ENCODE measurements at places on chromosomes 1 and 21.

- DNase-seq = no peak
Observed at GRCh38 chr1:236990052-236990445, 14.2 kb downstream of the MT1HL1 start.

GRCh38 chr21:29504751-29505321, 206.1 kb downstream of the BACH1 start:
- DNase-seq = no peak

- no peak for DNase-seq
Observed at GRCh38 chr21:33075128-33075527, 5.2 kb downstream of the OLIG1 start.

DNA sequence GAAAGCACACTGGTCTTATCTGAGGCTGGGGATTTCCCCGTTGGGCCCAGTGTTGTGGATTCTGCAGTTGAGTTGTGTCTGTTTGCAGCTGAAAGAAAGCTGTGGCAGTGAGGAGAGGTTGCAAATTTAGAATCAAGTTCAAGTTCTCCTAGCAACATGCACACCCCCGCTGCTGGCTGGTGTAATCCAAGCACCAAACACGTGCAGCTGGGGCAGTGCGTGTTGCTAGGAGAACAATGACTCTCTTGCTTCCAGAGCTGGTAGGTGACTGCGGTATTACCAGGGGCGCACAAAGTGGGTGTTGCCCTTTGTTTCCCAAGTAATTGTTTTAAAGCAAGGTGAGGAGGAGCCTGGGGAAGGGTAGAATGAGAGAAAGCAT, 91.5 kb downstream of the IER5 start:
- DNase-seq = peak; percentile 26

DNA sequence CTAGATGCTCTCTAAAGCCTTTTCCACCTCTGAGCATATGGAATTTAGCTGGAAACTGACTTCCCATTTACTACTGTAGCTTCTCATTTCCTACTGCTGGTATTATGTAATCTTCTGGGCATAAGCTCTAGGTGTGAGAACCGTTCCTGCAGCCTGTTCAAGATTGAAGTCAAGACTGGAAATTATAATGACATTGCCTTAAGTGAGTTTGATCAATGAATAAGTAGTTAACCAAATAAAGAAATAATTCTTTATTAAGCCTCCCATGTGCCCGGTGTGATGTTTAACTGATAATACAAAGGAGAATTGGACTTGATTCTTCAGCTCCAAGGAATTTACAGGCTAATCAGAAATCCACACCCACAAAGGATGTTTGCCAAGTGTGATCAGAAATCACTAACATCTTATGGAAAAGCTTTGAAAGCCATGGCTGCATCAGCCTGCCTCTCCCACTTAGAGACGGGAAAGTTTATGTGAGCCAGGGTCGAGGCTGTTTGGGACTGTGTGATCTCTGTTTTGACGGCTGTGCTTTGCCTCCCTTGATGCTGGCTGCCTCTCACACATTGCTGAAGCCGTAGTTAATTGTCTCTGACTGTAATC, 36.4 kb upstream of the PRELP start:
- no peak for DNase-seq

DNA sequence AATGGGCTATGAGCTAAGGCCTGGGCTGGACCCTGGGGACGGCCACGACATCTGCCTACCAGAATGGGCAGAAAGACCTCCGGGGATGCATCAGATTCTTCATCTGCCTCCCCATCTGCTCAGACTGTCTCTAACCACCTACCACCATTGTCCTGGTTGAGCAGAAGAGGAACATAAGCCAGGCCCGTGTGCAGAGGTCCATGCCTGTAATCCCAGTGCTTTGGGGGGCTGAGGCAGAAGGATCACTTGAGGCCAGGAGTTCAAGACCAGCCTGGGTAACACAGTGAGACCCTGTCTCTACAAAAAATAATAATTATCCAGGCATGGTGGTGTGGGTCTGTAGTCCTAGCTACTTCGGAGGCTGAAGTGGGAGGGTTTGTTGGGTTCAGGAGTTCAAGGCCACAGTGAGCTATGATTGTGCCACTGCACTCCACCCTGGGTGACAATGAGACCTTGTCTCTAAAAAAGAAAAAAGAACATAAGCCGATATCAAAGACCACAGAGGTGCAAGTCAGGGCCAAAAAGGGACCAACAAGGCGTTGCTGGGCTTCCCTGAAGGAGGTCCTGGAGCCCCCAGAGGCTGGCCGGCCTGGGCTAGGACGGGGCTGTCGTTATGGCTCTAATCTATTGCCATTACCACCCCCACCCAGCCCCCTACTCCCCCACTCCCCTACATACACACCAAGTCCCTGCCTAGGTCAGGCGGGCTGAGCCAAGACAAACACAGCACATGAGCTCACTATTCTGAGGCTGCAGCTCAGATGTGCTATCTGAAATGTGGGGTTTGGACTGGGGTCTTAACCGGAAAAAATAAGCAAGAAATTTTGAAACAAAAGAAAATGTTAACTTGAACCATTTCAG, 239.2 kb upstream of the RAB4A start:
- DNase-seq = no peak

- no peak for DNase-seq
Observed at GRCh38 chr1:242623119-242623518, 98.6 kb upstream of the PLD5 start.

- DNase-seq = no peak
Observed at GRCh38 chr1:243818978-243819377, 31.1 kb downstream of the AKT3 start.

DNA sequence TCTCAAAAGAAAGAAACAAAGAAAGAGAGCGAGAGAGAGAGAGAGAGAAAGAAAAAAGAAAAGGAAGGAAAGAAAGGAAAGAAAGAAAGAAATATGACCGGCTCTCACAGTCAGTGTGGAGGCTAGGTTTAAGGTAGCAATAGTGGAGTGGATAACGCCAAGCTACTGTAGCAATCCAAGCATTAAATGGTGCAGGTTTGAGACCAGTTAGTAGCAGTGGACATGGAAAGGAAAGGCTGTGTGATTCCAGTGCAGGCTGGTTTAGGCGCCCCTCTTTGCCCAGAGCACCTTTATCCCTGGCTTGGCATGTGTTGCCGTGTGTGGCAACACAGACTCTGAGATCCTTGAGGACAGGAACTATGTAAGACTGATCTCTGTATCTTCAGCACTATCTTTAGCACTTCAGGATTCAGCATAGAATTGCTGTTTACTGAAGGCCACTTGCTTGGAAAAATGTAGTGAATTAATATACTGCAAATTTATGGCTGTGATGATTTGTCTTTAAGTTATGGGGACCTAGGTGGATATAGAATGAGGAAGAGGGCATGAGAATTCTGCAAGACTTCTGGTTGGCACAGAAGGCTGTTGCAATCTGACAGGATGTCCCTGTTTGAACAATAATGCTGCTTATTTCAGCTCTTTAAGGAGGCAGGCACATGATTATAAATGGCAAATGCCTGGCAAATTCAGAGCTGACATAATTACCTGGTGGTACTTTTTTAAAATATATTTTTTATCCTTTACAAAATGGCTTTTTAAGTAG, 10.8 kb upstream of the OSBPL9 start:
- no peak for DNase-seq

DNA sequence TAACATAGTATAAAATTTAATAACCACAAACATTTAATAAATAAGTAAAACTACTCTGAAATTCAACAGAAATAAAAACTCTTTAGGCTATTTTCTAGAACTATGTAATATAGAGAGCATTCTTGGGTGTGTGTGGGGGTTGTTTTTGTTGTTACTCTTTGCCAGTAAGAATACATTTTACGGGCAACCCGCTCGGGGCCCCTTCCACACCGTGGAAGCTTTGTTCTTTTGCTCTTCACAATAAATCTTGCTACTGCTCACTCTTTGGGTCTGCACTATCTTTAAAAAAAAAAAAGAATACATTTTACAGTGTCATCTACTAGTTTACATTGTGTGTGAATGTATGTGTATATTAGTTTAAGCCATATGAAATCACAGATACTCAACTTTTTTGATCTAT, 16.0 kb upstream of the GIPC2 start:
- no peak for DNase-seq

DNA sequence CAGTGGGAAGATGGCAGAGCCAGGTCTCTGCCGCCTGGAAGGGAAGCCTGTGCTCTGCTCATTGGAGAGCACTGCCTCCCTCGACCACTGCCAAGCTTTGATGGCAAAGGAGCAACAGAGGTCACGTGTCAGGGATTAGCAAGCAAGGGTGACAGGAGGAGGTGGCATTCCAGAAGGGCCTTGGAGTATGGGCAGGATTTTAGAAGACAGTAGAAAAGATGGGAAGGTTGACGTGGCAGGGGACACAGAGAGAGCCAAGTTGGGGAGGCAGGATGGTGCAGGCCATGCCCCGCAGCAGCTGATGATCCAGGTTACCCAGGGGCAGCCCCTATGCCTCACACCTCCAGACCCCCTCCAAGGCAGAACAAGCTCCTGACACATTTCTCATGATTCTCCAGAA, 21.9 kb upstream of the LBR start:
- no peak for DNase-seq

GRCh38 chr1:41754540-41754939, 164.2 kb downstream of the HIVEP3 start:
- DNase-seq = no peak

DNA sequence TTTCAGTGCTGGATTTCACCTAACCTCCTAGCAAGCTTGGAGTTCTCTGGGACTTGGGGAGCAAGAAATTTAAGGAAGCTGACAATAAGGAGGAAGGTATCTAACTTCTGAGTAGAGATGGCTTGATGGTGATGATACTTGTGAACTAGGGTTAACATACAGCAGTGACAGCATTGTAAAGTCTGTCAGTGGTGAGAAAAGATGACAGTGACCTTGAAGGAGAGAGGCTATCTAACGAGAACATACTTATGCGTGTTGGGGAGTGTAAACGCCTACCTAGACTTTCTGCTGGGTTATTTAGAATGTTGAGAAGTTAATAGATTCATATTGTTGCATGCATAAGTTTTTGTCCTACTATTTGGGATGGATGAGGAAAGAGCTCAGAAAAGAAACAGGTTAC, 16.3 kb downstream of the POU2F1 start:
- DNase-seq = no peak

DNA sequence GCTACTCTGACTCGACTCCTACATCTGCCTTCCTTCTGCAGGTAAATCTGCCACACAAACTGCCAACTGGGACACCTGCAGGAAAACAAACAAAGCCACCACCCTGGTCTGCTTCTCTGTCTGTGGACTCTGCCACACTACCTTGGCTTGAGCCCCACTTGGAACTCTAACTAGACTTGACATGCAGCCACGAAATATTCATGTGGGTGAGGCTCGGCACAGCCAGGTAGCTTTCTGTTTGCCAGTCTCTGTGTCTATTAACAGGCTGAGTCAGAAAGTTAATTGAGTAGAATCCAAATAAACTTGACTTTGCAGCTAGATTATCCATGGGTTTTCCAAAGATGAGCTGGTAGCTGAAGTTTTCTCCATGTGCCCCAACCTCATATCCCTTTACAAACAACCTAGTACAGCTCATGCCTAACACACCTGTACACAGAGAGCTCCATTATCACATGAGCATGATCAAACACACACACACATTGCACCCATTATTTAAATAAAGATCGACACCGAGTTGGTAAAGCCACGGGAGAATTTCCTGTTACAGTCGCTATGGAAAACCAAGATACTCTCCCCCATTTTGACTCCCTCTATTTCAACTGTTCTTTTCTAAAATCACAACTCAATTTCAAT, 808 bp downstream of the C1orf116 start:
- no peak for DNase-seq

DNA sequence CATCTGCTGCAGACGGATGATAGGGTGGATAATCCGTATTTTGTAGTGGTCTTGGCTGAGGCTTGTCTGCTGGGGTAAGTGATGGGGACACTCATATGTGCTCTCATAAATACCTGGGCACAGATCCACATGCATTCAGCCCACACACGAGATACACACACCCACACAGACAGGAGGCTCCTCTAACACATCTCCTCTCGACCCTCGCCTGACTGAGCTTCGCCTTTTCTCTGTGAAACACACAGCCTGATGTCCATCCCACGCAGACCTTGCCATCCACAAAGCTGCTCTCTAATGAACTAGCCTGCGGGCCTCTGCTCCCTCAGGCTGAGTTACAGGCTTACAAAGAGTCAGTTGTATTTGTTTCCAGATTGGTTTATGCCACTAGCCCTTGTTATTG, 96.3 kb upstream of the CSF3R start:
- DNase-seq = no peak

GRCh38 chr1:202760589-202760988, 47.6 kb downstream of the KDM5B start:
- DNase-seq = no peak

DNA sequence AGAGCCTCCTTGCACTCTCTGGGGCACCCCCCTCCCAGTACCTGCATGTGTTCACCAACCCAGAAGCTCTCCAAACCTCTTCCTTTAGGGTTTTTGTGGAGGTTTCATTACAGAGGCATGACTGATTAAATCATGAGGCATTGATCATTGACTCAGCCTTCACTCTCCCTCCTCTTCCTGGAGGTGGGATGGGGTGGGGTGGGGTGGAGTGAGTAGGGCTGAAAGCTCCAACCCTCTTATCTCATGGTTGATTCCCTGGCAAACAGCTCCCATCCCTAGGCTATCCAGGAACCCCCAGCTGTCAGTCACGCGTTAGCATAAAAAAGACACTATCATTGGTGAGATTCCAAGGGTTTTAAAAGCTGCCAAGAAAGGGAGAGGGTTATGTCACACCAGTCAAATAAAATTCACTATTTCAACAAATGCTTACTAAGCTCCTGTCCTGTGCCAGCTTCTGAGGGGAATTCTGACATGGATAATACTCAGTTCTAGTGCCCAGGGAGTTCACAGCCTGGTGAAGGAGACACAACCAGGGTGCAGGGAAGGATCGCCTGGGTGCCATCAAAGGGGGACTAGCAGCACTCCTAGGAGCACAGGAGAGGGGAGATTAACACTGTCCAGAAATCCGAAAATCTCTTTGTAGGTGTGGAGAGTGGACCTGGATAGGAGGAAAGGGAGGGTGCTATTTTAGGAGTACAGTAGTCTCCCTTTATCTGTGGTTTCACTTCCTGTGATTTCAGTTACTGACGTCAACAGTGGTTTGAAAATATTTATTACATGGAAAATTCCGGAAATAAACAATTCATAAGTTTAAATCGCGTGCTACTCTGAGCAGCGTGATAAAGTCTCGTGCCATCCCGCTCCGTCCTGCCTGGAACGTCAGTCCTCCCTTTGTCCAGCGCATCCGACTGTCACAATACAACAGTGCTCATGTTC, 6.8 kb upstream of the IL24 start:
- no peak for DNase-seq

GRCh38 chr1:223720971-223721591, 8.7 kb downstream of the CAPN2 start:
- no peak for DNase-seq

DNA sequence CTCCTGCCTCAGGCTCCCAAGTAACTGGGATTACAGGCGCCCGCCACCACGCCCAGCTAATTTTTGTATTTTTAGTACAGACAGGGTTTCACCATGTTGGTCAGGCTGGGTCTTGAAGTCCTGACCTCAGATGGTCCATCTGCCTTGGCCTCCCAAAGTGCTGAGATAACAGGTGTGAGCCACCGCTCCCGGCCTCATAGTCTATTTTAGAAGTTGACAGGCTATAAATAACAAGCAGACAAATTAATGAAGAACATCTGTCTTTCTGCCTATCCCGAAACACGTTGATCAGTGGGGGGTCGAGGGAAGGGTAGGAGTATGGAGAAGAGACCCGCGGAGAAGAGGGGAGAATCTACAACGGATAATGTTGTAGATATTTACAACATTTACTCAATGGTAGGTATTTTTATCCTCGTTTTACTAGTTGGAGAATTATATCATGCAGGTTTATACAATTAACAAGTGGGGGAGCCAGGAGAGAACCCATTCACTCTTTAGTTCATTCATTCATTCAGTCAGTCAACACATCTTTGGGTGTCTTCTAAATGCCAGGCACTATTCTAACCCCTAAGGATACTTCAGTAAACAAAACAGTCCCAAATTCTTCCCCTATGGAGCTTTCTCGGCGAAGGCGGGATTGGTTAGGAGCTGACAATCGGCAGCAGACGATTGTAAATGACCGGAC, 497 bp upstream of the IFNAR2 start:
- DNase-seq = no peak

Measured in T-helper 2 cell (primary cell).